ENCODE measurements at places on chromosomes 12 and 14.

DNA sequence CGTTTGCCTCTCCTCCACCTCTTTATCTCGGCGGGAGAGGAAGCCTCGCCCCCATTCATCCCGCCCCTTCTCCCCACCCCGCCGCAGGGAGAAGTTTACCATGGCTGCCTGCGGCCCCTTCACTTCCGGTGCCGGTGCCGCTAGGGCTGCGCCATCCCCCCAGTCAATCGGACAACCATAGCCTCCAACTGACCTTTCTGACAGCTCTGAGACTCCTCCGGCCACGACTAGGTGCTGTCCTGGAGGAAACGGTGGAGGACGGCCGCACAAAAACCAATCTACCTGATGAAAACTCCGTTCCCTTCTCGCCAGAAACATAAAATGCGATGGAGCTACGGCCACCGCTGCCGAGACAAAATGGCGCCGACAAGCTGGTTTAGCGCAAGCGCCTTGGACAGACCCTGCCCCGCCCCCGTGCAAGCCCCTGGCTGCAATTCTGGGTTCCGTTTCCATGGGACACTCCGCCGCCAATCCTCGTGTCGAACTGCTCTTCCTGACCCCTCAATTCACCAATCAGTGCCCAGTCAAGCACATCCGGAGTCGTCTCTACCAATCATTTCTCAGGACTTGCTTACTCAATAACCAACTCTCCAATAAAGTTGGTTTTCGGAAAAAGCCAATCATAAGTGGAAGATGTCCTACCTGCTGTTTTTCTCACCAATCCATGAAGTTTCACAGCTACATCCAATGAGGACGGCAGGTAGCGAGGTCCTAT lies 436 bp upstream of the ARID4A start:
- peak overlapping the region; percentile 49 for H3K4me3 ChIP-seq
- peak overlapping the region; percentile 96 for H3K27ac ChIP-seq
- DNase-seq: peak; percentile 98
- H3K4me1 ChIP-seq: peaks cover 37% of the 10 kb centered on the region
- H3K36me3 ChIP-seq: no peaks in the 10 kb centered on the region

- no peaks in the 10 kb centered on the region for H3K27me3 ChIP-seq
- peak; percentile 68 for DNase-seq
These were observed 723 bp downstream of the NFATC4 start for GRCh38 chr14:24368562-24369252.

GRCh38 chr12:21526721-21527345 lies 737 bp downstream of the SPX start:
- no peaks in the 10 kb centered on the region for H3K4me1 ChIP-seq
- no peak for DNase-seq
- H3K4me3 ChIP-seq: no peak overlapping the region
- no peaks in the 10 kb centered on the region for H3K27me3 ChIP-seq
- no peaks in the 10 kb centered on the region for H3K36me3 ChIP-seq

DNA sequence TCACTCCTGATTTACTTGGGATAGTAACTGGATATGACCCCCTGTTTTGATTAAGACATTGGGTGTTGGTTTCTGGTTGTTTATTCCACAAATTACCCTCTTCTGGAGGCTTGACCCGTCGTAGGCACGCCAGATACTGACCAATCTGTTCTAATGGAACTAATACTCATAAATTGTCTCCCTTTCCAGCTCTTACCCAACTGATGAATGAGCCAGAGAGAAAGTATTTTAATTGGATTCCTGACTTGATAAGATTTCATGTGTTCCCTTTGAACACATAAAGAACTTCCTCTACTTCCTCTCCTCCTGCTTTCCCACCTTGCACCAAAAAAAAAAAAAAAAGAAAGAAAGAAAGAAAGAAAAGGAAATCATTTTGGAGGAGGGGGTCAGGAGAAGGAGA lies 340.9 kb downstream of the PCNX1 start:
- H3K4me3 ChIP-seq: no peak overlapping the region
- no peak for DNase-seq
- no peak overlapping the region for H3K27ac ChIP-seq
- no peaks in the 10 kb centered on the region for H3K36me3 ChIP-seq
- no peaks in the 10 kb centered on the region for H3K27me3 ChIP-seq
- H3K4me1 ChIP-seq: no peaks in the 10 kb centered on the region

DNA sequence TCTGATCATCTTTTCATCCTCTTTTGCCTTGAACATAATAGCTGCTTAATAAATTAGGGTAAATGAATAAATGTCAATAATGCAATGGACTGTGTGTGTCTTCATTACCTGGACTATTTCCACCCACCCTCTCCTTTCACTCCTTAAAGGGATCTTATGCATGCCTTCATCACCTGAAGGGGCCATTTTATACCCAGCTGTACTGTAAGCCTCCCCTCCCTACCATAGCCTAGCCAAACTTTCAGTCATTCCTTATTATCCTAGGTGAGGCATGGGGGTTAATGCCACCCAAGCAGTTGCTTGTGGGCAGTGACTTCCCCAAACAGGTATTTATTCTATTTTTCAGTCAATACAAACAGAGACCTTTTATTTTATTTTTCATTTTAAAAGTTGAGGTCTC lies 127.8 kb upstream of the PARP11 start:
- no peak overlapping the region for H3K27ac ChIP-seq
- no peaks in the 10 kb centered on the region for H3K4me1 ChIP-seq
- H3K4me3 ChIP-seq: no peak overlapping the region
- no peaks in the 10 kb centered on the region for H3K27me3 ChIP-seq
- DNase-seq: no peak

GRCh38 chr14:105473033-105473676 lies 1.5 kb upstream of the CRIP2 start:
- no peak overlapping the region for H3K4me3 ChIP-seq
- H3K27me3 ChIP-seq: no peaks in the 10 kb centered on the region
- H3K36me3 ChIP-seq: no peaks in the 10 kb centered on the region

- peaks cover 10% of the 10 kb centered on the region for H3K4me1 ChIP-seq
- no peak overlapping the region for H3K4me3 ChIP-seq
These were observed 91.9 kb downstream of the SAMD4A start for GRCh38 chr14:54658836-54659235.

DNA sequence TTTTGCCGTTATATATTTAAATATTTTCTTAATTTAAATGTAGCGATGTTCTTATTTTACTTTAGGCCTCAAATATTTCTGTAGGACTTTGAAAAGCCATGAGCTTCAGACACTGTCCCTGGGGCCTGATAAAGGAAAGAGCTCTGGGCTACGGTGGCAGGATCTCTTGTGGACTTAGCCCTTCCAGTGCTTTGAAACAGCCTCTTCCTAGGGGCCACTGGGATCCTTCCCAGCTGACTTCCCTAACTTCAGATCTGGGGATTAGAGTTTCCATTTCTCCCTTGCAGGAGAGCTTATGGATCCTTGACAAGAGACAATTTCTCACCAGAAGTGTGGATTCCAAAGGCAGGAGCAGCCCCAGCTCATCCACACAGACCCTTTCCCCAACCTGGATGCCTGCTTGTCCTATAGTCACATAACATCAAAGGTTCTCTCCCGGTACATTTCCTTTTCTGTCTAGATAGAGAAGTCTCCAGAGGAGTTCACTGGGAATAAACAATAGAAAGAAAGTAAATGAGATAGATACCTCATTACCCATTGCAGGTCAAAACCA lies 221.4 kb downstream of the TTC6 start:
- no peaks in the 10 kb centered on the region for H3K36me3 ChIP-seq
- H3K27ac ChIP-seq: no peak overlapping the region
- no peaks in the 10 kb centered on the region for H3K4me1 ChIP-seq
- no peak for DNase-seq
- no peak overlapping the region for H3K4me3 ChIP-seq

GRCh38 chr12:99713946-99714520 lies 66.5 kb downstream of the GARIN6 start:
- no peak overlapping the region for H3K4me3 ChIP-seq
- no peaks in the 10 kb centered on the region for H3K4me1 ChIP-seq
- no peak overlapping the region for H3K27ac ChIP-seq
- H3K27me3 ChIP-seq: no peaks in the 10 kb centered on the region
- DNase-seq: no peak

- no peaks in the 10 kb centered on the region for H3K36me3 ChIP-seq
- DNase-seq: no peak
- no peaks in the 10 kb centered on the region for H3K4me1 ChIP-seq
- H3K27ac ChIP-seq: no peak overlapping the region
- no peak overlapping the region for H3K4me3 ChIP-seq
- no peaks in the 10 kb centered on the region for H3K27me3 ChIP-seq
These were observed 161.2 kb downstream of the TMTC3 start for GRCh38 chr12:88303335-88303734.

GRCh38 chr12:46442738-46443137 lies 70.2 kb upstream of the SLC38A2 start:
- DNase-seq: peak; percentile 24
- no peaks in the 10 kb centered on the region for H3K27me3 ChIP-seq
- H3K36me3 ChIP-seq: no peaks in the 10 kb centered on the region
- peaks cover 23% of the 10 kb centered on the region for H3K4me1 ChIP-seq

GRCh38 chr14:58947156-58947555 lies 241.3 kb upstream of the DAAM1 start:
- H3K27me3 ChIP-seq: no peaks in the 10 kb centered on the region
- H3K36me3 ChIP-seq: no peaks in the 10 kb centered on the region
- H3K4me1 ChIP-seq: no peaks in the 10 kb centered on the region

DNA sequence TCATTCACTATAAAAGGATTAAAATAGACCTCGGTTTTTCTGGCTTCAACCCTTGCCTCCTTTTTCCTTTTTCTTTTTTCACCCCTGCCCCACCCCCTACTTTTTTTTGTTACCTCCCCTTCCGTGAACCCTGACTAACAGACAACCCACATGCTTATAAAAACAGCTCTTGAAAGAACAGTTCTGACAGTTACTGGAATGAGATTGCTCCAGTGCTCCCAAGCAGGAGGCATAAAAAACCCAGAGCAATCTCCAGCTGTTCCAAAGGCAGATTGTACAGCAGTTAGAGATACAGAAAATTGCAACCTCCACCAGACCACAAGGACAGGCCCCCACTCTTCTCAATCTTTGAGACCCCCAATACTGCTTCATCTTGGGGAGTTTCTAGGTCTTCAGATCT lies 29.9 kb upstream of the TMEM260 start:
- H3K4me1 ChIP-seq: no peaks in the 10 kb centered on the region
- DNase-seq: no peak
- H3K36me3 ChIP-seq: no peaks in the 10 kb centered on the region
- peaks cover 7% of the 10 kb centered on the region for H3K27me3 ChIP-seq

DNA sequence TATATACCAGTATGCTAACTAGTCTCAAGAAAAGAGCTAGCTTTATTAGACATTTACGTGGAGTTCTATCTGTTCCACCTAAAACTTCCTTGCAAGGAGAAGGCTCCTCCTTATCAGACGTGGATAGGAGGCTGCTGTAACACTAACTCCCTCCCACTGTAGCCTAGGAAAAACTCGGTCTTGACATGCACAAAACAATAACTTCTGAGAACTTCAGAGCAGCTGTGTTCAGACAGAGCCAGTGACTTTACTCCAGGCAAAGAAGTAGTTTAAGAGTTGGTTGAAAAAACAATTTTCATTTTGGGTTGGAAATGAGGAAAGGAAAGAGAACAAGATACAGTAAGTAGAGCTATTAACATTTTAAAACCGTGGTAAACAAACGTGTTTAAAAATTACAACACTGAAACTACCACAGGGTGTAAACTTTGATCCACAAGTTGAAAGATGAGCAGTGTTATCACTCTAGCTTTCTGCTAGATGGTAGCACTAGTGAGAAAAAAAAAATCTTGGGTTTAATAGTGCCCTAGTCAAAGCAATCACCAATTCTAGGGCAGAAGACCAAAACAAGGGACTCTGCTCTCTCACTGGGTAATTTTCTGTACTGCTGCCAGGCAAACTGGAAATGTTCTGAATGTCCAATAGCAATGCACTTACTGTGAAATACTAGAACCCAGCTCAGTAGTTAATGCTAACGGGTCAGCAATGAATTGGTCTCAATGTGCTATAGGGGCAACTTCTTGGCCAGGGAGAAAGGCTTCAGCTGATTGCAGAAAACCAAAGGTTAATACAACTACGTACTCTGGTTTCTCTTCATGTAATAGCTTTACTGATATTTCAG lies 2.4 kb downstream of the ATF7 start:
- H3K27ac ChIP-seq: peak overlapping the region; percentile 96
- no peak overlapping the region for H3K4me3 ChIP-seq
- DNase-seq: no peak
- H3K27me3 ChIP-seq: no peaks in the 10 kb centered on the region

DNA sequence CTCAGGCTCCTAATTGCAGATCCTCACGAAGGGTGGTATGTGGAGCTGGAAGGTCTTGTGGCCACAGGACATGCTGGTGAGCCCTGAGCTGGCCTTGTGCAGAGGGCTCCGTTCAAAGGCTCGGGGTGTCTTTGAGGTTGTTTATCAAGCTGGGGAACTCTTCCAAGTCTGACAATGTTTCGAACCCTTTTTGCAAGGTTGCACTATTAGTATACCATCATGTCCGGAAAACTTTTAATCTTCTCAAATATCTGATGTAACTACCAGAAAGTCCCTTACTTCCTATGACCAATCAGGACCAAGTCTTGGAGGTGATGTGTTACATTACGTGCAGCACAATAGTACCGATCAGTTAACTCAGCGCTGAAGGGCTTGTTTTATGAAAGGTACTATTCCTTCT lies 21.5 kb downstream of the UBR7 start:
- no peaks in the 10 kb centered on the region for H3K4me1 ChIP-seq
- H3K27me3 ChIP-seq: no peaks in the 10 kb centered on the region
- no peak overlapping the region for H3K27ac ChIP-seq
- H3K36me3 ChIP-seq: peaks cover 26% of the 10 kb centered on the region
- no peak for DNase-seq

DNA sequence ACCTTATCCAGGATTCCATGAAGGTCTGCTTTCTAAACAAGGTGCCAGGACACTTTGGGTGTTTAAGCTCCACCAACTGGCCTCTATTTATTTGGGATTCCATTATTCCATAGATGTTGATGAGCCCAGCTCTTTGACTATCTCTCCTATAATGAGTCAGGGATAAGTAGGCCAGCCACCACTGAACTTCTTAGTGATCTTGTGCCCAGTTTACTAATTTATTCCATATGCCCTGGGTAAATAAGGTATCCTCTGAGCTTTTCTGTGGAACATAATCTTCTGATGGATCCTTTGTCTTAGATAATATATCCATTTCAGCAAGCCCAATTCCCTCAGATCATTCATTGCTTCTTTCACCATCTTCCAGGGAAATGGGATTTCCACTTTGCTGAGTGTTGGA lies 535.0 kb downstream of the FOXG1 start:
- DNase-seq: no peak
- no peaks in the 10 kb centered on the region for H3K27me3 ChIP-seq
- no peak overlapping the region for H3K4me3 ChIP-seq
- no peaks in the 10 kb centered on the region for H3K4me1 ChIP-seq
- no peaks in the 10 kb centered on the region for H3K36me3 ChIP-seq
- no peak overlapping the region for H3K27ac ChIP-seq

DNA sequence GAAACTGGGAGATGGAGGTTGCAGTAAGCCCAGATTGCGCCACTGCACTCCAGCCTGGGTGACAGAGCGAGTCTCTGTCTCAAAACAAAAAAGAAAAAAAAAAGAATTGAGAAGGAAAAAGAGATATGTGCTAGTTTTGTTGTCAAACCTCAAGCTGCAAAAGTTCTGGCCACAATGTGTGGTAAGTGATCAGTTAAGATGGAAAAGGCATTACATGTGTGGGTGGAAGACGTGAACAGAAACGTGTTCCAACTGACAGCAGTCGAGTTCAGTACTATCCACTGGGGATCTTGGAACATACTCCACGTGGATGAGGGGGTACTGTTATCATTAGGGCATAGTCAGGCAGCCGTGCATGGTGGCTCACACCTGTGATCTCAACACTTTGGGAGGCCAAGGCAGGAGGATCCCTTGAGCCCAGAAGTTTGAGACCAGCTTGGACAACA lies 17.3 kb downstream of the GPR68 start:
- no peaks in the 10 kb centered on the region for H3K36me3 ChIP-seq
- no peak overlapping the region for H3K27ac ChIP-seq
- no peak overlapping the region for H3K4me3 ChIP-seq

- no peak overlapping the region for H3K4me3 ChIP-seq
- H3K27ac ChIP-seq: no peak overlapping the region
- H3K27me3 ChIP-seq: peaks cover 13% of the 10 kb centered on the region
- H3K4me1 ChIP-seq: no peaks in the 10 kb centered on the region
- DNase-seq: no peak
These were observed 79.6 kb downstream of the OTX2 start for GRCh38 chr14:56730538-56731145.

Data from adrenal gland (tissue), 19 donors.